ENCODE measurements at places on chromosomes 6 and 20. TPM values are rescaled to one million over a fixed set of nuclear protein-coding genes. Genes with fewer than 3 reads are reported as not detected.

- H3K36me3 ChIP-seq: no peaks in the 10 kb centered on the region
- no peak overlapping the region for H3K4me3 ChIP-seq
- no peaks in the 10 kb centered on the region for H3K4me1 ChIP-seq
- H3K27me3 ChIP-seq: peaks cover 3% of the 10 kb centered on the region
- H3K27ac ChIP-seq: no peak overlapping the region
Observed at GRCh38 chr20:47951521-47951971, 166.3 kb upstream of the SULF2 start.

The OTOR gene
- not detected for total RNA-seq

DNA sequence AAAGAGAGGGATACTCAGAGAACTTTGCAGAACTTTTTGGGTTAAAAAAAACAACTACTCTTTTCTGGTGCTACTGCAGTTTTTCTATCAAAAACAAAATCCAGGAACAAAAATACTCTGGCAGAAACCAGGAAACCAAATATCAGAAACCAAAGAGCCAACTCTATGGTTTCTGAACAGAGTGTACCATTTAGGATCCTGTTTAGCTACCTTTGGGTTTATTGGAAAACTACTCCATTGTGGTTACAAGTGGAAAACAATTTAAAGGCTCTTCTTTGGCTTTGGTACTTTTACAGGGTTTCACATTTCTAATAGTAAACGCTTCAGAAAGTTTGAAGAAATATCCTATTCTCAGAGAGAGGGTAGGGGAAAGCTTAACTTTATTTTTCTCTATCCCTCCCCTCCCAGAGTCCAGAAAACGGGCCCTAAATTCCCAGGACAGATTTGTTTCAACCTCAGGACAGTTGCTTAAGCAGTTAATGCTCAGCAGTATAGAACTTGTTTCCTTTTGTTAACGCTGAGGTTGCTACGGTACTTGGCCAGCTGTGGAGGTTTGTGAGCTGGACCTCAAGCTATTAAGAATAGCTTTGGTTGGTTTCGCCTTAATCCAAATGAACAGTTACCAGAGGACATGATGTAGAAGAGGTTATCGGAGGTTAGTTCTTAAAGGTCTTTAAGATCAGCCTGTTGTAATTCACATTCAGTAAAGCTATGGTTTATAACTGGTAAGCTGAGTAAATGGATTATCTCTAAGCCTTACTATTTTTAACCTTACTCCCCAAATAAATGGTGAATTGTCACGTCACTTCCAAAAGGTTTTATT, 47.9 kb downstream of the FOXO3 start:
- H3K27me3 ChIP-seq: no peaks in the 10 kb centered on the region
- peaks cover 34% of the 10 kb centered on the region for H3K4me1 ChIP-seq
- H3K4me3 ChIP-seq: no peak overlapping the region
- peaks cover 6% of the 10 kb centered on the region for H3K36me3 ChIP-seq
- H3K27ac ChIP-seq: no peak overlapping the region
- no peak for DNase-seq

GRCh38 chr6:36347621-36348020, 10.9 kb upstream of the BNIP5 start:
- H3K36me3 ChIP-seq: no peaks in the 10 kb centered on the region
- no peaks in the 10 kb centered on the region for H3K27me3 ChIP-seq
- no peak overlapping the region for H3K4me3 ChIP-seq
- no peak overlapping the region for H3K27ac ChIP-seq
- no peaks in the 10 kb centered on the region for H3K4me1 ChIP-seq

DNA sequence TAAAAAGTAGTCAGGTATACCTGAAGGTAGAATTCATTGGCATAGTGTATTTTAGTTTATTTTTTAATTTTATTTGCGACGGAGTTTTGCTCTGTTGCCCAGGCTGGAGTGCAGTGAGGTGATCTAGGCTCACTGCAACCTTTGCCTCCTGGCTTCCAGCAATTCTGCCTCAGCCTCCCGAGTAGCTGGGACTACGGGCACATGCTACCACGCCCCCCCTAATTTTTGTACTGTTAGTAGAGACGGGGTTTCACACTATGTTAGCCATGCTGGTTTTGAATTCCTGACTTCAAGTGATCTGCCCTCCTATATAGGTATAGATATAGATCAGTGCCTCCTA, 102.8 kb upstream of the PRSS16 start:
- H3K4me1 ChIP-seq: peaks cover 31% of the 10 kb centered on the region
- no peak overlapping the region for H3K27ac ChIP-seq
- DNase-seq: no peak

DNA sequence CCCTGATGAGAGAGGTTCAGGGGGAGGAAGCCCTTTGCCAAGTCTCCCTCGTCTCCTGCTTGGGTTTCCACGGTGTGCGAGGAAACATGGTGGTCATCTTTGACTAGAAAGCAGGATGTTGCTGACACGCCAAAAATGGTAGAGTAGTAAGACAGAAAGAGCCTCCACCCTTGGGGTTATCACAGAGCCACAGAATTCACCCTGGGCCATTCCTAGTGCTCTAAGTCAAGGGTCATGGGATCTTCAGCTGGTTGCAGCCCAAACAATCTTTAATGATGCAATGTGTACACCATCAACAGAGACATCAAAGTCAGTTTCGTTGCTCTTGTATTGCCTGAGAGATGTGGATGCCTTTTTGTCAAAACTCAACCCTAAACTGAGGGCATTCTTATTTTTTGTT, 201.9 kb downstream of the LY86 start:
- DNase-seq: no peak
- H3K4me1 ChIP-seq: peaks cover 12% of the 10 kb centered on the region
- H3K27me3 ChIP-seq: no peaks in the 10 kb centered on the region
- H3K36me3 ChIP-seq: no peaks in the 10 kb centered on the region

The ZC3H12D gene
- total RNA-seq: 27.9 TPM
